Stimulated activated CD8-positive, alpha-beta memory T cell treated with anti-CD3 and anti-CD28 coated beads, Interleukin-2, amount 100 ng/mL, for 1 hour (primary cell): ENCODE measurements at places on chromosomes 13 and 19.

DNA sequence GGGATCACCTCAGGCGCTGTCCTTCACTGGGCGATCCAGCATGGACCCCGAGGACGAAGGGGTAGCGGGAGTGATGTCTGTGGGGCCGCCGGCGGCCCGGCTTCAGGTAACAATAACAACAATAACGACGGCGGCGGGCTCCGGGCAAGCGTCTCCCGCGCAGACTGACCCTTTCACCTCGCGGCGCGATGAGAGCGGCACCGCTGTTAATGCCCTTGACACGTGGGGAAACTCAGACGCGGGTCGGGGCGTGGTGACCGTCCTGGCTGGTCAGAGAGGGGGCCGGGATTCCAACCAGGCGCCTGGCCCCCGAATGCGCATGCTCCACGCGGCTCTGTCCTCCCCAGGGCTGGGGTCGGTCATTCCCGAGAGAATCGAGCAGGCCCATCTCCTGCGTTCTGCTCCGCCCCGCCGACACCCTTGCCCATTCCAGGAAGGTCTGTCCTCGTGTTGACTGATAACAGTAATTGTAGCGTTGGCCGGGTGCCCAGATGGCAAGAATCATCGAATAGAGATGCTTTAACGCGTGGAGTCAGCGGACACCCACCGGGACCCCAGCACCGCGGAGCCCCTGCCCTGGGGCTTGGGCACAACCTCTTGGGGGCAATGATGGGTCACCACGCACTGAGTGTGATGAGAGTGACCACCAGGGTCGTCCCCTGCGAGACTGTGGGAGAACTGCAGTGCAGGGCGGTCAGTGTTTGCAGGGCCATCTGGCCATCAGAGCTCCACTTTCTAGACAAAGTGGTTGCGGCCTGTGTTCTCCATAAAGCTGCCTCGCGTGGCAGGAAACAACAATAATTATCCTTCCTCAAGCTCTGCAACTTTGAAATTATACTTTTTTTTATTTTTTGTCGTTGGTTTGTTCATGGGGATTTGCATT lies 528 bp downstream of the ZNF8 start:
- DNase-seq: no peak

GRCh38 chr13:24574847-24575246 lies 62.3 kb upstream of the PARP4 start:
- no peak for DNase-seq

DNA sequence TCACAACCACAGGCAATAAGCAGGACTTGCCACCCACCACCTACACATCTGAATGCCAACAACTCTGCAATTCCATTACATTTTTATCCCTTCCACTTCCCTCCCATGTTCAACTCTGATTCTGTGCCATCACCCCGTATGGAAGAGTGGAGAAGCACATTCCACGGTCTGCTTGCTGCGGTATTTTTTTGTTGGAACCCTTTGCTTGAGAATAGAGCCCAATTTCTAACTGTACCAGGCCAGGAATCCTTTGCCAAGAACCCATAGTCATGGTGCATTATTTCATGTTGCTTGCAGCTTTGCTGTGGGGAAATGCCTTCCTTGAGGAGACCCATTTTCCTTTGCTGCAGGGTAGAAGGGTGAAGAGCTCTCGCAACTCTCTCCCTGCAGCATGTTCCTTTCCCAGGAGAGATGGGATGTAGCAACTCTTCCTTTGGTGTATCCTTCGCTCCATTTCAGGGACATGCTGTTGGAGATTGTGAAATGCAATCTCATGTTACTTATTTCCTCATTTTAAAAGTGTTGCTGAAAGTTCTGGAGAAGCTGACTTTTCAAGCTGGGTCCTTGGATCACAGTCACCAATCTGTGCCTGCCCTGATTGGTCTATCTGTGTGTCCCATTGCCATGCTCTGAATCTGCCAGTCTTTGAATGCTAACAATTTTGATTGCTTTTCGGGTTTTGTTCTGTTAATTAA lies 69.8 kb upstream of the STARD13 start:
- no peak for DNase-seq

DNA sequence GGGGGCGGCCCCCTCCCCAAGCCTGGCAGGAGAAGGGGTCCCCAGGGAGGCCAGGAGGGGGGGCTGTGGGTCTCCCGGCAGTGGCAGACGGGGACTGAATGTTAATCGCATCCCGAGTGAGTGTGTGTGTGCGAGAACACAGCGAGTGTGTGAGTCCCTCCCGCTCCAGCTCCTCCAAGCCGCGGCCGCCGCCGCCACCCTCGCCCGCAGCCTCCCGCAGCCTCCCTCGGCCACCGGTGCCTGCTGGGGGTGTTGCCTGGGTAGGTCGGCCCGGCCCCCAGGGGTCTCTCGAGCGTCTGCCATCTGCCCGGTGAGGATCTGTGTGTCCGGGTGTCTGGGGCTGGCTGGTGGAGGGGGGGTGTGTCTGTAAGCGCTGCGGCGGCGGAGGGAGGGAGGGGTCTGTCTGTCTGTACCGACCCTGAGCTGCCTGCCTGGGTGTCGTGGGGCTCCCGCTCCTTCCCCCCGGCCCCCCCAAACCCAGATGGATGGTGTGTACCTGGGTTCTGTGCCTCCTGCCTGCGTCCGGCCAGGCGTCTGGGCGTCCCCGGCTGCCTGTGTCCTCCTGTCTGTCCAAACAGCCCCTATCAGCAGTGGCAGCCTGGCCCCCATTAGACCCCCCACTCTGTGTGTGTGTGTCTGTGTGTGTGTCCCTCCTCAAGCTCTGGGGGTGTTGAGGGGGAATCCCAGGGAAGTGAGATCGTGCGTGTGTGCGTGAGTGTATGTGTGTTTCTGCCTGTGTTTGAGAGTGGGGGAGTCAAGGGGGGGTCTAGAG lies at the start of gene GRIN2D:
Gene GRIN2D, plus strand, starts transcription at position 110 of the 772 bp plus-strand sequence. CDS start 4,725 bp downstream, outside the sequence.
- DNase-seq: no peak

GRCh38 chr13:102763741-102764140 lies 9.8 kb downstream of the TEX30 start:
- no peak for DNase-seq

DNA sequence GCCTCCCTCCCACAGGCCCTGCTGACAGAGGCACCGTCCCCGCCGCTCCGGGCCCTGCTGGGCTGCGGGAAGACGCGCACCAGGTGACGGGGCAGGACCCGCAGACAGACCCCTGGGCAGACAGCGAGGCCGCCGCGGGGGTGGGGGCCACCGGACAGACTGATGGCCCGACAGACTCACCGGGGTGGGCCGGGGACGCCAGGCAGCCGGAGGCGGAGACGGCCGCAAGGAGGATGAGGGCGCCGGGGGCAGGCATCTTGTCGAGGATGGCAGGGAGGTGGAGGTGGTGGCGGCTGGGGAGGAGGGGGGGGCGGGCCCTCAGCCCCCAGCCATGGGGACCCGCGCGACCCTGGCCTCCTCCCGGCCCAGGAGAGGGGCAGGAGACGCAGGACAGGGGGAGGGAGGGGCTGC lies 309 bp downstream of the LMTK3 start:
- no peak for DNase-seq

DNA sequence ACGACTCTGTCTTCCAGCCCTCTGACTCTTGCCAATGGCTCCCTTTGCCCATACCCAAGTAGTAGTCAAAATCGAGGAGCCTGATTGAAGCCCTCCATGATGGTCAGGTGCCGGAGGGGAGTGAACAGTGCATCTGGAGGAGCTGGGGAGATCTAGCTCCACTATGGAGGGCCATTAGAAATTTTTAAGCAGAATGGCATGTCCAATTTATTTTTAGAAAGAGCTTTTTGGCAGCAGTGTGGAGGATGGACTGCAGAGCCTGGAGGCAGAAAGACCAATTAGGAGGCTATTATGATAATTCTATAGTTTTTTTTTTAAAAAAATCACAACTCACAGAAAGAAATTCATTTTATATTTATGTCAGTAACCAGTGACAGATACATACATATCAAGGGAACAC lies 92.7 kb upstream of the SLC7A1 start:
- DNase-seq: no peak

DNA sequence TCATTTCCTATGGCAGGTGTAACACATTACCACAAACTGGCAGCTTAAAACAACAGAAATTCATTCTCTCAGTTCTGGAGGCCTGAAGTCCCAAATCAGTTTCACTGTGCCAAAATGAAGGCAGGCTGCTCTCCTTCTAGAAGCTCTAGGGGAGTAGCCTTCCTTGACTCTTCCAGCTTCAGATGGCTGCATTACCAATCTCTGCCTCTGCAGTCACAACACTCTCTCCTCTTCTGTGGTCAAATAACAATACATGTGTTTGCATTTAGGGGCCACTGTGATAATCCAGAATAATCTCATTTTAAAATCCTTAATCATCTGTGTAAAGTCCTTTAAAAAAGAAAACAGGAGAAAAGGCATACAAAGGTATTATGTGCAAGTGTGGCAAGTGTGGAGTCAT lies 7.8 kb downstream of the DIAPH3 start:
- DNase-seq: no peak

GRCh38 chr19:44617110-44617880 lies 3.9 kb downstream of the IGSF23 start:
- DNase-seq: no peak

- DNase-seq: no peak
Observed at GRCh38 chr13:105426441-105426840, 1109.0 kb downstream of the EFNB2 start.

DNA sequence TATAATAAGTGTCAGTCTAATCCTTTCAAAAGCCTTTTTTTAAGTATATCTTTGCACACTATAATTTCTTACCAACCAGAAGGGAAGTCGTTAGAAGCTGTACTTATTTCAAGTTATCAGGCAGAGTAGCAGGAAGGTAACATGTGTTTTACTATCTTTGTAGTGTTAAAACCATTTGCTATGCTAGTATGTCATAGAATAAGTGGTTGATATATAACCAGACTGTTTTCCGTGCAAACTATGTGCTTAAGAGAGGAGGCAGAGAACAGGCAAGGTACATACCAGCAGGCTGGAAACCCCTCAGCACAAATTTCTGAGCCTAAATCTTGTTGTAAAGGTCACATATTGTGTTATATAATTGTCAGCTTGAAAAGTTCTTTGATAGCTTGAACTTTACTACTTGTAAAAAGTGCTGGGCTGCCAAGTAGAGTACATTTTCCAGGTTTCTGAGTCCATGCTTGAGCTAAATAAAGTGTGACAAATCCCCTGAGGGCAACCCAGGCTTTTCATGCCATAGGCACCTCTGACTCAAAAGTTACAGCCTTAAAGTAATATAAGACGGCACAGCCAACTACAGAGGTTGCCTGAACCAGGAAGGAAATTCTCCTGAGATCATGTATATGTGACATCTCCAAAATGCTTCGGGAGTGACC lies 1297.4 kb downstream of the PCDH9 start:
- no peak for DNase-seq

- no peak for DNase-seq
Observed at GRCh38 chr13:26759249-26759906, 1.2 kb downstream of the GPR12 start.

GRCh38 chr19:24002256-24002945 lies 84.6 kb upstream of the ZNF254 start:
- no peak for DNase-seq

DNA sequence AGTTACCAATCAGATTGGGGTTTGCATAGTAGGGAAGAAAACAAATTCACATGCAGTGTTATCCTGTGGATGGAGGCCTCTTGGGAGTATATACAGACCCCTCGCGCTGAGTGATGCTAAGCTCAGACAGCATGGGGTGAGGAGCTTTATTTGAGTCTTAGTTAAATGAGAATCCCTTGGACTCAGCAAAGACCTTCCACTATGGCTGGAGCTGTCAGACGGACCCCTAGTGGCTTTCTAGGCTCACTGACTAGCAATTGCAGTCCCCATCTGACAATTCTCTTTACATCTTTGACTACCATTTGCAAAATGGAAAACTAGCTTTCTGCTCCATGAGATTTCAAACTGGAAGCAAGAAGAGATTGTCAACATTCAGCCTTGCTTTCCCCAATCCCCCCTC lies 90.4 kb downstream of the STOML3 start:
- DNase-seq: no peak

DNA sequence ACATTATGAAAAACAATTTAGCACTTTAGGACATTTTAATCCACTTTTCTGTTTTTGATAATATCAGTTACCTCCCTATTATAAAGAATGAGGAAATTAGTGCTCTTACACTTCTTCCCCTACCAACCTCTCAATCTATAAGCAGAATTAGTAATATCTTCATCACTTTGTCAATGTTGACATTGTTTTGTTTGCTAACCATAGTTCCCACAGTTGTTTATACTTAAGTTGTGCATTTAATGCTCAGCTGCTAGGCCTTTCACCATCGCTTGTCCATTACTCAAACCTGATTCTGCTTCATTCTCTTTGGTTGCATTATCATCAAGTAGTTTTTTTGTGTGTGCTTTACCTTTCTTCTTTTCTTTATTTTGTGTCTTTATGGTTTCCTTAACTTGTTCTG lies 132.1 kb downstream of the CDK8 start:
- DNase-seq: no peak

GRCh38 chr19:15181394-15181793 lies 19.4 kb downstream of the NOTCH3 start:
- DNase-seq: no peak

DNA sequence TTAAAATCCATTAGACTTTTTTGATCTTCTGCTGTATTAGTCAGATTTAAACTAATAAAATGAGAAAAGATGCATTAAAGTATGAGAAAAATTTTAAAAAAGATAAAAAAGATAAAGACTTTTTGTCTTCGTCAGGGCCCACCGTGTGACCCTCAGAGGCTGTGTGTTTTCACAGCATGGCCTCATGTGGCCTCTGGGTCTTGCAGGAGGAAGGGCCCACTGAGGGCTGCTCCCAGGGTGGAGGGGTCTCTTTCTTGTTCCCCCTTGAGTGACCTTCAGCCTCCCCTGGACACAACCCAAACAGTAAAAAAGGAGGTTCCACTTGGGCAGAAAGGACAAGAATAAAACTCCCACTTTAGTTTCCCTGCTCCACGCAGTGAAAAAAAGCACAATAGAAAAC lies 57.1 kb upstream of the RANBP3 start:
- no peak for DNase-seq

DNA sequence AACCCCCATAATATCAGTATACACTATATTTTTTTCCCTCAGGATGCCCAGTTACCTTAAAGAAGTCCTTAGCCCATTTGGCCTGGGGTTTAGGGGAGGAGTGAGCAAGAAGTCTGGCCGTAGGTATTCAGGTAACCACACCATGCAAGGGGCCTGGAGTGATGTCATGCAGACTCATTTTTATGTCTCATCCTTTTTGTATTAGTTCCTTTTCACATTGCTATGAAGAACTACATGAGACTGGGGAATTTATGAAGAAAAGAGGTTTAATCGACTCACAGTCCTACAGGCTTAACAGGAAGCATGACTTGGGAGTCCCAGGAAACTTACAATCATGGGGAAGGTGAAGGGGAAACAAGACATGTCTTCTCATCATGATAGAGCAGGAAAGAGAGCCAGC lies 12.2 kb downstream of the TPP2 start:
- DNase-seq: no peak
